Melanocyte of skin (primary cell): ENCODE measurements at places on chromosomes 12 and 14. TPM values are rescaled to one million over a fixed set of nuclear protein-coding genes. Genes with fewer than 3 reads are reported as not detected.

Gene C12orf54
- total RNA-seq: not detected in 2 replicates

Gene RNASE7
- total RNA-seq: not detected in 2 replicates

Gene SINHCAF
- total RNA-seq: 34.3 and 59.7 TPM in 2 replicates

Gene SPTLC2
- total RNA-seq: 40.3 and 51.2 TPM in 2 replicates

Gene BICDL1
- under 0.01 and 1.2 TPM in 2 replicates for total RNA-seq

Gene GCH1
- 1.1 and 1.7 TPM in 2 replicates for total RNA-seq

Gene SP7
- total RNA-seq: not detected in 2 replicates

Gene APOF
- not detected in 2 replicates for total RNA-seq

Gene SLC22A17
- 2.4 and 9.8 TPM in 2 replicates for total RNA-seq

Gene PTPRQ
- under 0.01 TPM in 1 of 2 replicates, not detected in the other for total RNA-seq

Gene CLEC9A
- not detected in 2 replicates for total RNA-seq

Gene KSR2
- not detected in 2 replicates for total RNA-seq

Gene EML5
- total RNA-seq: under 0.01 TPM in 2 replicates

Gene ADIPOR2
- total RNA-seq: 42.3 and 84.3 TPM in 2 replicates

Gene TIMM9
- total RNA-seq: 19.6 and 32.3 TPM in 2 replicates

Gene ANKRD13A
- total RNA-seq: 34.8 and 49.1 TPM in 2 replicates

Gene PIK3C2G
- not detected in 2 replicates for total RNA-seq

Gene FLVCR2
- total RNA-seq: 2.5 and 2.8 TPM in 2 replicates

Gene SMCO2
- total RNA-seq: not detected in 2 replicates

Gene ANKRD33
- not detected in 2 replicates for total RNA-seq

Gene PKP2
- total RNA-seq: not detected in 2 replicates

Gene USP44
- 0.33 and 0.46 TPM in 2 replicates for total RNA-seq
